ENCODE measurements at places on chromosomes 12 and 14.

GRCh38 chr12:114580306-114580705 lies 103.7 kb downstream of the TBX3 start:
- no peak for DNase-seq

DNA sequence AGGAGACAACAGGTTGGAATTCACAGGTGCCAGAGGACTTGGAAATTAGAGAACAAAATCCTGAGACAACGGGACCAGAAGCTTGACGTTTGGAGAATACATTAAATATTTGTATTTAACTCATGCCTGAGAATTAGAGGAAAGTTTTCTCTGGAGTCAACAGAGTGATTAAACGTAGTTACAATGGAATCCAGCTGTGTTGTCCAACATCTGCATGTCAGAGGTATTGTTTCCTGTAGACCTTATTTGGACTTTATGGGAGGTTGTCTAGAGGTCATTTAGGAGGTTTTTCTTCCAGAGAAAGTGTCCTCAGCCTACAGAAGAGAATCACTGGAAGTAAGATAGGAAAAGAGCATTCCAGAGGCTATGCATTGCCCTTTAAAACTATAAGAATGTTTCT lies 45.1 kb upstream of the RERGL start:
- no peak for DNase-seq

DNA sequence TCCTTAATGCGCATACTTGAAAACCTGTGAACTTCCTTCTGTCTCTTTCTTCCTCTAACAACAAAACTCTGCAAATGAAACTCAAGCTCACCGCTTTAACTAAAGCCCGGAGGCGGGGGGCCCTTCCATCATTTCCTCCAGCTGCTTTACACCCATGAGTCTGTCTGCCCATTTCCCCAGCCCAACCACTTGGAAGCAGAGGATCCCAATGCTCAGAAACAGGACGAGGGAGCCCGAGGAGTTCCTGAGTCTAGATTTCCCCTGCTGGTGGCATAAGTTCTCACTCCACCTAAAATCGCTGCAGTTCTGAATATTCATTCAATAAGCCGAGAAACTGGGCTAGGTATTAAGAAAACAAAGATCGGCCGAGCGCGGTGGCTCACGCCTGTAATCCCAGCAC lies 30.8 kb downstream of the GPR19 start:
- DNase-seq, result no peak

GRCh38 chr12:114408471-114408885 lies 2.5 kb upstream of the TBX5 start:
- no peak for DNase-seq

DNA sequence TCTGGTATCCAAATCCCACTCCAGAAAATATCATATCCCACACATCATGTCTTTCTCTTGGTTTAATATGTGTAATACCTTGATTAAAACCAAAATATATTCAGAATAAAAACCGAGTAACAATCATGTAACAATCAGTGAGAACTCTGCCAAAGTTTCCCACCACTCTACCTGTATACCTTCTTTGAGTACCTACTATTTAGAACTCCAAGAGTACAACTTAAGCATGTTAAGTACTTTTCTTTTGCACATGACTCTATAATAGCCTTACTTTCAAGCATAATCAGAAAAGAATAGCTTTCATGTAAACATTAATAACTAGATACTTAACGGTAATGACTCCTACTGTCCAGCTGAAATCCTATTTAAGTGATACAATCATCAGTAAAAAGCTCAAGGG lies 223.2 kb downstream of the MED13L start:
- DNase-seq, result no peak

GRCh38 chr12:58386136-58386535 lies 444.8 kb downstream of the ATP23 start:
- no peak for DNase-seq

DNA sequence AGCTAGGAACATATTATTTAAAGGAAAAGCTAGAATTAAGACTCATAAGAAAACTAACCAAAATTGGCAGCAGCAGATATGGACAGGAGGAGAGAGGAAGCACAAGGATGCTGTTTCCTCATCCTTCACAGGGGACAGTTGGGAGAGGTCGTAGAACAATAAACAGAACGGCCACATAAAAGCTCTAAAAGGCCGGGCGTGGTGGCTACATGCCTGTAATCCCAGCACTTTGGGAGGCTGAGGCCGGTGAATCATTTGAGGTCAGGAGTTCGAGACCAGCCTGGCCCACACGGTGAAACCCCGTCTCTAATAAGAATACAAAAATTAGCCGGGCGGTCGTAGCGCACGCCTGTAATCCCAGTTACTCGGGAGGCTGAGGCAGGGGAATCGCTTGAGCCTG lies 10.5 kb downstream of the TCL1B start:
- DNase-seq, result no peak

DNA sequence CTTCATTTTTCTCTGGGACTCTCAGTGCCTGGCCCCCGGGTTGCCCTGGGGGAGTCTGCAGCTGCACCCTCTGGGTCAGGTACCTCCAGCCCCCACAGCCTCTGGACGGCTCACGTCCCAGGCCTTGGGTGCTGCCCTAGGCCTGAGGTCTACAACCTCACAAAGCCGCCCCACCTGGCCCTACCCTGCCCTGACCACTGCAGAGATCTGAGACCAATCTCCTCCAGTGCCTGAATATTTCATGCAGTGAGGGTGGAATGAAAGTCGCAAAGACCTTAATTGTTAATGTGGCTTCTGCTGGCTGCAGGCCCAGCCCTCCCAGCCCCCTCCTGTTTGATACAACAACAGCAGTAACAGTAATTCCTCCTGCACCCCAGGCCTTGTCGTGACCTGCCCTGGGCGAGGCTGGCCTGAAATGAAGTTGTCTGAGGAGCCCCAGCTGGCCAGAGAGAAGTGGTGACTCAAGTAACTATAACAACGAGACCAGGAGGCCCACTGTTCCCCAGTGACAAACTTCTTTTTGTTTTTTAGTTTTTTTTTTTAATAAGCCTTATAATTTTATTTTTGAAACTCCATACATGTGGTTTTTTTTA lies 8.8 kb upstream of the CCDC85C start:
- no peak for DNase-seq

- DNase-seq, result no peak
These were observed 1.5 kb upstream of the VAMP1 start for GRCh38 chr12:6471989-6472360.

DNA sequence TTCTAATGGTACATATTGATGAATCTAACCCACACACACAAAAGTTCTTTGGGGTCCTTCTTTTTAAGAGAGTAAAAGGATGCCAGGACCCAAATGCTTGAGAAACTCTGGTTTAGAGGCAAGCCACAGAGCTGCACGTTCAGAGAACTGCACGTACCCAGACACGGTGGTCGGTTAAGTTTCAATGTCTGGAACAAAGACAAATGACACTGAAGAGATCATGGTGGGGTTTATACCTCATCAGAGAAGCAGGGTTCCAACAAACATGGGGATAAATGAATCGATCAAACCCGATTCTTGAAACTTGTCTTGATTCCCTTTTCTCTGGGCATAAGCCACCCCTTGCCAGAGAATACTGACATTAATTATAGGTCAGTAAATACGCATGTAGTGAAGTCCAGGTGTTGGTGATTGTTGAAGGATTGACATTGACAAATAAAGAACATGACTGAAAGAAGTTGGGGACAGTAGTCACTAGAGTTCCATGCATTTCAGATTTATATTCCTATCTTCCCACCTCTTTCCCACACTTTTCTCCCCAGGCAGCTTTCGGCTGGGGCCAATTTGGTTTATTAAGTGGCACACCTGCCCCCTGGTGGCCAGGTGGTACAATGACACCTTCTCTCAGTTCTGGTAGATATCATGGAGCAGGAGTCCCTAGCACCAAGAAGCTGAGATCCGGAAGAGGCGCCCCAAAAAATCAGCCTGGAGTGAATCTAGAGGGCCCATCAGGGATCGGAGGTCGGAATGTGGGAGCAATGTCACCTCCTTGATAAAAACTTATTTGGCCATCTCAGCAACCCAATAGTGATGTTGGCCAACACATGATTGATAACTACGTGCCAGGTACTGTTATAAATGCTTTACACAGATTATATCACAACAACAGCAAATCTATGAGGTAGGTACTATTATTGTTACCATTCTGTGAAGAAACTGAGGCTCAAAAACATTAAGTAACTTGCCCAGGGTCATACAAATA lies 17.8 kb upstream of the HDAC7 start:
- DNase-seq, result peak; percentile 49

GRCh38 chr14:25833341-25834126 lies 764.3 kb downstream of the NOVA1 start:
- no peak for DNase-seq

- no peak for DNase-seq
These were observed 254.0 kb upstream of the KRR1 start for GRCh38 chr12:75765170-75766059.

DNA sequence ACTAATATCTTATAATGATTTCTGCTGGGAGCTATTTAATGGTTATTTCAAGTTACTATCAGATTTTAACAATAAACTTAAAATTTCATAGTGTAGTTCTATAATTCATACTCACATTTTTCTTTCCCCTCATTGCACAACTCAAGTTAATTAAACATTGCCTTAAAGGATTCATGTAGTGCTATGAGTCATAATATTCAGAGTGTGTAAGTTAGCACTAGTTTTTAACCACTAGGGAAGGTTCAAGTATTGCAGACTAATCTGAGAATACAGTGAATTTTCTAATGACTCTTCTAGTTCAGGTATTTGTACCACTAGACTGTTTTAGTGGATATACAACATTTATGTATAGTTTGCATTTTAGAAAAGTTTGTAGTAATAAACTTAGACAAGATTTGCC lies 49.9 kb downstream of the FOXA1 start:
- no peak for DNase-seq

DNA sequence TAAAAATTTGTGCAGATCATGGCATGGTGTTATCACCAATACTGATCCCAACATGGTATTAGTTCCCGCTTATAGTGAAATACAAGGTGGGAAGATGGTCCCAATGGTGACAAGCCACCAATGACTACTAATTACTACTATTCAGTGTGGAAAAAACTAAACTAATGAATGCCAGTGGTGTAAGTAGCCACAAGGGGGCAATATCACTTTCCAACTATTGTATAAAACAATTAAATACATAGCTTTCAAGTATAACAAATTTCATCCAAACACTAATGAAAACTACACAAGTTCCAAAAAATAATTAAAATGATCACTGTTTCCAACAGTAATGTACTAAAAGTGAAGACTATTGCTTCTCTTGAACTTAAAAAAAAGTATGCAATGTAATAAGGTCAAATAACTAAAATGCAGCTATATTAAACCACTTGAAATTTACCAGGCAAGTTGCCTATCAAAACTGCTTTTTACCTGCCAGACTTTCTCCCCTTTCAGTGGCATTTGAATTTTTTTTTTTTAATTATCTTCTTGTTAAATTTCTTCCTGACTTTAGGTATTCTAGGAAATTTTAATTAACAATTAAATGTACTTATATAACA lies 58.0 kb downstream of the PAPLN start:
- DNase-seq, result no peak

DNA sequence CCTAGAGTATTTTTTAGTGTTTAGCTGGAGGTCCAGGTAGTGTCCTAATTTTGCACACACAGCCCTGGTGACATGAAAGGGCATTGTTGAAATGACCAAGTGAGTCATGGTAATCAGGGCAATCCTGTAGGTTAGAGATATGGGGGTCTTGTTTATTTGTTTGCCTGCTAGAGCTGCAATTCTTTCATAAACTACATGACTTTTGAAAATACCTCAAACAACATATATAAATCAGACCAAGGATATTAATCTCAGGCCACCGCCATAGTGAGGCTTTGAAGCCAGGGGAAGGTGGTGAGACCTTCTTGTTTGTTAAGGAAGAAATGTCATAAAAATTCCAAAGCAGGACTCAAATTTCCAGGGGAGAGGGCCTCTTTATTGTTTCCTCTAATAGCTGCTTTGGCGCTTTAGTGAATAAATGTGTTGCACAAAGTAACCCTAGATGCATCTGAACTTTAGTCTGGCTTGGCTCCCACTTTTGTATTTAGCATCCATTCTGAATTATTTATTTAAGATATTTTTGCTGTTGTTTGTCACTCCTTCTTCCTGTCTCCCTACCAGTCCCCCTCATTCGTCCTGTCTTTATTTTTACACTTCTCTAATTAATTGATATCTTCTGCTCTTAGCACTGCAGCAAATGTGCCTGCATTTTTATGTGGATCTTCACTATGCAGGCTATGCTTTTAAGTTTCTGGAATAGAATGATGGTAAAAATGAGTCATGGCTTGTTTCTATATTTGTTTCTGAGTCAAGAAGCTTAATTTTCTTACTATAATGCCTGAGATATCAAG lies 430.3 kb downstream of the RAD51B start:
- DNase-seq, result no peak

GRCh38 chr12:75599061-75599460 lies 87.7 kb upstream of the KRR1 start:
- no peak for DNase-seq

DNA sequence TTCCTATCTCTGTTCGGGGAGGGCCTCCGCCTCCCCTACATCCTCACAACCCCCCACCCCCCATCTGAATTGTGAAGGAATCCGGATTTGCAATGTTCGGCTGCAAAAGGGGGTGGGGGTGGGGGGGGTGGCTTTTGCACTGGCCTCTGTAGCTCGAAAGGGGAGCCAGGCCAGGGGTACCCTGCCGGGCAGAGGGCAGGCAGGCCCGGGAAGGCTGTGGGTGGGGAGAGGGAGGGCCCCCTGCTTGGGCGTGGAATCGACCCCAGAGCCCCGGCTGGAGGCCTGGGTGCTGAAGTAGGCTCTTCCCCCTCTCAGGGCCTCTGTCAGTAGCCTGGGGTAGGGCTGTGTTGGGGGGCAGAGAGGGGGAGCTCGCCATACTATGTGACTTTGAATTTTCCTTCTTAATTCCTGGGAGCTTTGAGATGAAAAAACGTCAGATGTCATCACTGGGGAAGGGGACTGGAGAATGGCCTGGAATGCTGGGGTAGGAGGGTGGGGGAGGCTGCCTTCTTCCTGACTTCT lies 1.1 kb downstream of the LRP1 start:
- DNase-seq, result no peak

DNA sequence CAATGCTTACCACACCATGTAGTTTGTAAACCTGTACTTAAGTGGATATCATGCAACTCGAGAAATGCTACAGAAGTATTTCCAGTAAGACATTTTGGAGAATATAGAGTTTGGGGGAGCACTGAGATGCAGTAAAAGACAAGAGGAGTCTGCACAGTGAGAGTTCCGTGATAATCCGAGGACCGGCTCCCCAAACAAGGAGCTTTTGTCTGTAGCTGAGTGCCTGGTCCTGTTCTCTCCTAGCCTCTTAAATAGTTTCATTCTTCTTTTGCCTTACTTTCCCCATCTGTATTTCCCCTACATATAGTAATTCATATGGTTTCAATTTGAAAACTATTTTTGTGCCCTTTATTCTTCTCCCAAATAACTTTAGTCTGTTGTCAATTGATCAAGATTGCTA lies 364.1 kb downstream of the EGLN3 start:
- no peak for DNase-seq
